Foreskin keratinocyte (primary cell): ENCODE measurements at places on chromosomes 2 and 18.

DNA sequence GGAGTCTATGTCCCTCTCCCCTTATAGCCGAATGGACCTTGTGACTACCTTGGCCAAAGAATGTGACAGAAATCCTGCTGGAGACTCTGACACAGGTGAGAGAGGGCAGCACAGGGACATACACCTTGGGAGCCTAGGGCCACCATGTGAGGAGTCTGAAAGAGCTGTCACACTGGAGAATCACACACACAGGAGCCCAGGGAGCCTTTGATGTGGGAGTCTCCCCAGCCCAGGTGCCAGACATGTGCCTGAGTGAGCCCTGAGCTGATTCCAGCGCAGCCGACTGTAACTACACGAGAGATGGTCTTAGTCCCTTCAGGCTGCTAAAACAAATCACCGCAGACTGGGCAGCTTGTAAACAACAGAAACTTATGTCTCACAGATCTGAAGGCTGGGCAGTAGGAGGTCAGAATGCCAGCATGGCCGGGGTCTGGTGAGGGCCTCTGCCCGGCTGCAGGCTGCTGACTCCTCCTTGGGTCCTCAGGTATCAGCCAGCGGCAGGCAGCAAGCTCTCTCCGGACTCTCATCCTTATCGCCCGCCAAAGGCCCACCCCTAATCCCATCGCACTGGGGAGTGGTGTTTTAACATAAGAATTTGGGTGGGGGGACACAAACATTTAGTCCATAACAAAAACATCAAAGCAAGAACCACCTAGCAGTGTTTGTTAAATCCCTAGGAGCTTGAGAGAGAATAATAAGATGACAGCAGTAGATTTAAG is 63.8 kb upstream of the GPR45 start:
- DNase-seq: no peak

GRCh38 chr2:56729212-56729611 is 545.4 kb downstream of the CCDC85A start:
- no peak for DNase-seq

- DNase-seq: no peak
Measured at GRCh38 chr2:20526160-20526559, 79.3 kb downstream of the RHOB start.

- peak; percentile 12 for DNase-seq
Measured at GRCh38 chr2:10623776-10624175, 66.0 kb downstream of the NOL10 start.

- no peak for DNase-seq
Measured at GRCh38 chr18:55696811-55697210, 108.8 kb upstream of the TCF4 start.

DNA sequence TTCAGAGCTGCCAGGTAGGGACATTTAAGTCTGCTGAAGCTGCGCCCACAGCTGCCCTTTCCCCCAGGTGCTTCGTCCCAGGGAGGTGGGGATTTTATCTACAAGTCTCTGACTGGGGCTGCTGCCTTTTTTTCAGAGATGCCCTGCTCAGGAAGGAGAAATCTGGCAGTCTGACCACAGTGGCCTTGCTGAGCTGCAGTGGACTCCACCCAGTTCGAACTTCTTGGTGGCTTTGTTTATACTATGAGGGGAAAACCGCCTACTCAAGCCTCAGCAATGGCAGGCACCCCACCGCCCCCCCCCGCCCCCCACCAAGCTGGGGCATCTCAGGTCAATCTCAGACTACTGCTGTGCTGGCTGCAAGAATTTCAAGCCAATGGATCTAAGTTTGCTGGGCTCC is 458.1 kb upstream of the RAB12 start:
- DNase-seq: no peak

DNA sequence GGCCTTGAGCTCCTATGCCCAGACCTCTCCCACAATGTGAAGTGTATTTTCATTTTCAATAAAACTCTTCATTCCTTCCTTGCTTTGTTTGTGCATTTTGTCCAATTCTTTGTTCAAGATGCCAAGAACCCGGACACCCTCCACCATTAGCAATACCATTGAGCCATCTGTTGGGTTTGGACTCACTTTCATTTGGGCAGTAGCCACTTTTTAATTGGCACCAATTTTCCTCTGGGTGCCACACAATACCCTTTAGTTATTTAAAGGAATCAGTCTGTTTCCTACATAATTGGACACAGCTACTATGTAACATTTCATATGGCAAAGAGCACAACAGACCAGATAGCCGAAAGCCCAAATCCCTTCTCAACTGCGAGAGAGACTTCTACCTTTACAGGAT is 22.5 kb upstream of the SLC35G4 start:
- no peak for DNase-seq
